ENCODE measurements at places on chromosomes 11 and 22. TPM values are rescaled to one million over a fixed set of nuclear protein-coding genes. Genes with fewer than 3 reads are reported as not detected.
A peak's percentile ranks its signal among the peaks of the same experiment; 100 is the strongest.

- H3K4me1 ChIP-seq = peaks cover 19% of the 10 kb centered on the region
- DNase-seq = peak; percentile 67
- no peaks in the 10 kb centered on the region for H3K27me3 ChIP-seq
- peak overlapping the region; percentile 40 for H3K27ac ChIP-seq
- H3K4me3 ChIP-seq = no peak overlapping the region
These were observed 13.8 kb downstream of the TOM1 start for GRCh38 chr22:35313311-35314121.

MDK gene
- 253 TPM for total RNA-seq

NUDT22 gene
- total RNA-seq = 152 TPM

RTN4R gene
- not detected for total RNA-seq

HYLS1 gene
- total RNA-seq = 15.4 TPM

Measured in SJSA1 (cell line).